ENCODE measurements at places on chromosomes 2 and 18. TPM values are rescaled to one million over a fixed set of nuclear protein-coding genes. Genes with fewer than 3 reads are reported as not detected.

The SCN9A gene
- total RNA-seq: 13.6 TPM

The GAREM1 gene
- total RNA-seq: 10.3 TPM

- no peak for DNase-seq
- no peaks in the 10 kb centered on the region for H3K27me3 ChIP-seq
- H3K36me3 ChIP-seq: no peaks in the 10 kb centered on the region
- no peak overlapping the region for H3K4me3 ChIP-seq
- no peak overlapping the region for H3K27ac ChIP-seq
- peaks cover 28% of the 10 kb centered on the region for H3K4me1 ChIP-seq
These were observed 42.4 kb upstream of the NABP1 start for GRCh38 chr2:191635333-191636234.

- no peak overlapping the region for H3K27ac ChIP-seq
- peak; percentile 53 for DNase-seq
- no peaks in the 10 kb centered on the region for H3K36me3 ChIP-seq
- no peak overlapping the region for H3K4me3 ChIP-seq
These were observed 413.7 kb upstream of the FAM98A start for GRCh38 chr2:34012715-34013302.

DNA sequence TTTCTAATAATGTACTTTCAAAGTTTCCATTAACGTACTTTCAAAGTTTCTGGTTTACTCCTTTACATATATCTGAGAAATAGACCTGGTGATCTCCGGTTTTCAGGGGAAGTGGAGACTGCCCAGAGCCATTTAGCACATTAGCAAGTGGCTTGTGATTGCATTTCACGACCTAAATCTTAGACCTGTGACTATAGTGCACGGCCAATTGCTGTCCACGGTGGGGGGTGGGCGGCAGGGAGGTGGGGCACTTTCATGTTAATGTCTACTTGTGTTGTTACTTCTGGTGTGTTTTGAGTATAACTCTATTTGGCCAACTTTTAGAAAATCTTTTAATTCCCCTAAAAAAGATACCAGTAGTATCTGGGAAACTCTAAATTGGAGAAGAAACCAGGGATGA, 11.3 kb downstream of the GATA6 start:
- no peak overlapping the region for H3K27ac ChIP-seq
- H3K27me3 ChIP-seq: peaks cover 10% of the 10 kb centered on the region
- H3K36me3 ChIP-seq: peaks cover 45% of the 10 kb centered on the region
- peaks cover 31% of the 10 kb centered on the region for H3K4me1 ChIP-seq
